ENCODE measurements at places on chromosomes 5 and 9.

- H3K36me3 ChIP-seq, result no peaks in the 10 kb centered on the region
- peaks cover 11% of the 10 kb centered on the region for H3K27me3 ChIP-seq
- no peak for DNase-seq
- H3K4me3 ChIP-seq, result peak within 1 kb of the TSS; percentile 87
Observed at GRCh38 chr5:33936381-33937016, at the start of gene RXFP3. TSS of gene RXFP3 (plus strand) at chr5:33936386. CDS start at chr5:33936741, 355 bp downstream.

DNA sequence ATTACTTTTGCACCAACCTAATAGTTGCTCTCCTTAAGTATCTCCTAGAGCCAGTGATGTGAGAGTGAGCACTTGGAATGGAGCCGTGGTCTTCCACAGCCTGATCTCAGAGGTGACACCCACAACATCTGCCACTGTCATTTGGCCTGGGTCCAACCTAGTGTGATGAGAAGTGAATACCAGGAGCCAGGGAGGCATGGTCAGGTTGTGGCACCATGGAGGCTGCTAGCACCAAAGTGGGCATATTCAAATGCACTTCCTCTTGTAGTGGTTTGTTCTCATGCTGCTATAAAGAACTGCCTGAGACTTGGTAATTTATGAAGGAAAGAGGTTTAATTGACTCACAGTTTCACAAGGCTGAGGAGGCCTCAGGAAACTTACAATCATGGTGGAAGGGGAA, 22.6 kb upstream of the CEP72 start:
- H3K4me3 ChIP-seq, result no peak overlapping the region
- H3K4me1 ChIP-seq, result no peaks in the 10 kb centered on the region
- no peaks in the 10 kb centered on the region for H3K27me3 ChIP-seq
- no peak overlapping the region for H3K27ac ChIP-seq
- DNase-seq, result no peak

DNA sequence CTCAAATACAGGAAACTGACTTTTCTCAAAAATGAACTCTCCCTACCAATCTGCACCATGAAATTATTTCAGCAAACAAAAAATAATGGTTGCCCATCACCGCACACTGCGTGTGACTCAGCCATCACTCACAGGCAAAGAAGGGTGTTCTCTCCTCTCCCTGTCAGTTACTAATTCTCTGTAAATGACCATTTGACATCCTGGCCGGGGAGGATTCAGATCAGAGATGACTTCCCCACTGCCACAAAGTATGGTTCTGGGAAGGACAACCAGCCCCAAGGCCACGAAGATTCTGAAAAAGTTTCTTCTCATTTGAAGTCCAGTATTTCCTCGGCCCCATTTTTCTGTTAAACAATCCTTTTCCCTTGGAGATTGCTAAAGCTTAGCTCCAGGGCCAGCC, 199.4 kb downstream of the AUH start:
- no peak for DNase-seq
- no peaks in the 10 kb centered on the region for H3K4me1 ChIP-seq
- no peaks in the 10 kb centered on the region for H3K27me3 ChIP-seq
- no peaks in the 10 kb centered on the region for H3K36me3 ChIP-seq
- H3K27ac ChIP-seq, result no peak overlapping the region
- no peak overlapping the region for H3K4me3 ChIP-seq

- H3K36me3 ChIP-seq, result peaks cover 9% of the 10 kb centered on the region
- no peak overlapping the region for H3K4me3 ChIP-seq
- no peaks in the 10 kb centered on the region for H3K4me1 ChIP-seq
- H3K27ac ChIP-seq, result no peak overlapping the region
- no peaks in the 10 kb centered on the region for H3K27me3 ChIP-seq
- peak; percentile 91 for DNase-seq
Observed at GRCh38 chr9:93682155-93682968, 106.0 kb downstream of the PHF2 start.

DNA sequence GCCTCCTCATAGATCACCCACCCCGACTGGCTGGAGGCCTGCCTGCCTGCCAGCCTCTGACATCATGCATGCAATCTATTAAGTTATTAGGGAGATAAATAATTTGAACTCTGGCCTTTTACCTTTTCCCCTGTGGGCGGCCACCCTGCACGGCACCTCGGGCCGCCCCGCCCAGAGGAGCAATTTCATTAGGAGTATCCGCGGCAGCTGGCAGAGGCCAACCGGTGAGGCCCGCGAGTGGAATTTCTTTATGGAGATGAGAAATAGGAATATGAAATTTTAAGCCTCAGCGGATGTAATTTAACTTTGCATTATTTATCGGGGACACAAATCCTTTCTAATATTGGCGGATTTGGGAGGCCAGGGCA, 22.5 kb downstream of the LHX3 start:
- H3K36me3 ChIP-seq, result no peaks in the 10 kb centered on the region
- no peaks in the 10 kb centered on the region for H3K27me3 ChIP-seq
- no peak overlapping the region for H3K27ac ChIP-seq
- no peak overlapping the region for H3K4me3 ChIP-seq

DNA sequence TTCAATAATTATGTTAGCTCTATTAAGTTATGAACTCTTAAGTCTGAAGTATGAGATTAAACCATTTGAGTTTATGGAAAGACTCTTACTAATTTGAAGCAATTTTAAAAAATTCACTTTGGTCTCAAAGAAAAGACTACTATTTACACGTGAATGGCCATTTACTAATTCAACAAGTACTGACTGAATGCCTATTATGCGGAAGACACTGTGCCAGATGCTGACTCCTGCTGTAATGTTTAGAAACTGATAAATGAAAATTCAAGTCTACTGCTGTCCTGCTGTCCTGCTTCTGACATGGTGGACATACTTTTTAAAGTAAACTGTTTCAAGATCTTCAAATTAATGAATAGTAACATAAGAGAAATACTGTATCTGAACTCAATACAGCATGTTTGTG, 116.2 kb downstream of the MPDZ start:
- H3K36me3 ChIP-seq, result peaks cover 28% of the 10 kb centered on the region
- no peak for DNase-seq
- no peaks in the 10 kb centered on the region for H3K27me3 ChIP-seq
- peaks cover 7% of the 10 kb centered on the region for H3K4me1 ChIP-seq

DNA sequence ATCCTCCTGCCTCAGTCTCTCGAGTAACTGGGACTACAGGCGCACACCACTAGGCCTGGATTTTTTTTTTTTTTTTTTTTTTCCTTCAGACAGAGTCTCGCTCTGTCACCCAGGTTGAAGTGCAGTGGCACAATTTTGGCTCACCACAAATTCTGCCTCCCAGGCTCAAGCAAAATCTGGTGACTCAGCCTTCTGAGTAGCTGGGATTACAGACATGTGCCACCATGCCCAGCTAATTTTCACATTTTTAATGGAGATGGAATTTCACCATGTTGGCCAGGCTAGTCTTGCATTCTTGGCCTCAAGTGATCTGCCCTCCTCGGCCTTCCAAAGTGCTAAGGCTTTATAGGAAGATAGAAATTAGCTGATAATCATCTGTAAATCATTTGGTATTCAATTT, 43.9 kb downstream of the NSA2 start:
- H3K36me3 ChIP-seq, result peaks cover 56% of the 10 kb centered on the region
- peak overlapping the region; percentile 32 for H3K27ac ChIP-seq
- H3K4me3 ChIP-seq, result no peak overlapping the region
- no peak for DNase-seq

DNA sequence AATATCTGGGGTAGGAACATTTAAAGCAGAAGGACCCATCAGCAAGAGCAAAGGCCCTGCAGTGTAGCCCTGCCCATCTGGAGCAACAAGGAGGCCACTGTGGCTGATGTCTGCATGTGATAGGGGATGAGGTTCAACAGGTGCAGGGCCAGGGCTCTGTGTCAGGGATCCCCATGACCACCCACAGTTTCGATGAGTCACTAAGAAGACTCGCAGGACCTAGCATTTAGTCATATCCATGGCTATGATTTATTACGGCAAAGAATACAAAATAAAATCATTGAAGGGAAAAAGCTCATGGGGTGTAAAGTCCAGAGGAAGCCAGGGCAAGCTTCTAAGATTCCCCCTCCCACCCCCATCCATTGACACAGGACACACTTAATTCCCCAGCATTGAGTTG, 188.6 kb downstream of the ADGRV1 start:
- H3K4me1 ChIP-seq, result peaks cover 4% of the 10 kb centered on the region
- H3K27me3 ChIP-seq, result no peaks in the 10 kb centered on the region
- H3K36me3 ChIP-seq, result peaks cover 34% of the 10 kb centered on the region
- no peak overlapping the region for H3K27ac ChIP-seq
- no peak for DNase-seq

DNA sequence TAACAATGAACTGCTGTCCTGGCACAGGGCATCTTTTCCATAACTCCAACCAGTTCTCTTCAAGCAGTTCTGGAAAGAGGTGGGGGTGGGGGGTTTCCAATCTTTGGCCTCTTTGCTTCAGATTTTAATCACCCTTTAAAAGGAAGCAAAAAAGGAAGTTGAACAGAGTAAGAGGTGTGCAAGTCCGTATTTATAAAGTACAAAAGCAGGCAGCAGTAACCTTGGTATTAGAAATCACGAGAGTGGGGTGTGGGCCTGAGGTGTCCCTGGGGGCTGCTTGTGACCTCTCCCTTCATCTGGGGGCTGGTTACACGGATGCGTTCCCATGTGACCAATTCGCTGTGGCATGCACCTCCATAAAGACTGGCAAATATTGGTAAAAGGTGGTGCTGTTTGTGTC, 70.5 kb downstream of the PTCH1 start:
- H3K4me3 ChIP-seq, result no peak overlapping the region
- no peak for DNase-seq
- no peaks in the 10 kb centered on the region for H3K27me3 ChIP-seq
- H3K27ac ChIP-seq, result no peak overlapping the region

- H3K4me3 ChIP-seq, result no peak overlapping the region
- no peaks in the 10 kb centered on the region for H3K36me3 ChIP-seq
- no peak overlapping the region for H3K27ac ChIP-seq
- DNase-seq, result no peak
- no peaks in the 10 kb centered on the region for H3K4me1 ChIP-seq
Observed at GRCh38 chr5:13955896-13956295, 11.4 kb upstream of the DNAH5 start.

DNA sequence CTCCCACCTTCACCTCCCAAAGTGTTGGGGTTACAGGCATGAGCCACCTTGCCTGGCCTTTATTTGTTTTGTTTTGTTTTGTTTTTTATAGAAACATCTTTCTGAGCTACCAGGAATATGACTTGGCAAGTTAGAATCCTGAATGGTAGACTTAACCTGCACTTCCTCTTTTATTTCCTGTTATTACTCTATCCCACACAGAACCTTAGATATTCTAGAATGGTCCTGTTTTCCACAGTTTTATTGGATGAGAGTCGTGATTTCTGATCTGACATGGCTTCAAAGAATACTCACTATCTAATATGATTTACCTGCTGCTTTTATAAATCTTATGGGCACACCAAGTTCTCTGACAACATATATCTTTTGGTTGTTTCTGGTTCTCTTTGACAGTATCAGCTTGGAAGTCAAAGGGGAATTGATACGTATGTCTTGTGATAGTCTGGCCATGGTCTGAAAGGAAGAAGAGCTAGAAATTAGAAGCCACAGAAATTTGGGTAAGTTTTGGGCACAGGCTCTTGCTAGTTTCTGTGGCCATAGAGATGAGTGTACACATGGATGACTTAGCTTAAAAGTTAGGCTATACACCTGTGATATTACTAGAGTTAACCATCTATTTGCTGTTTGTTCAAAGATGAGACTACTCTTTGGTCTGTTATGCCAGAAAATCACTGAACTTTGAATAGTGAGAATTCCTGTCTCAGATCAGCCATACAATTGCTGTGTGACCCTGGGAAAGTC, 4.7 kb upstream of the PANK3 start:
- DNase-seq, result no peak
- no peak overlapping the region for H3K4me3 ChIP-seq
- H3K27ac ChIP-seq, result no peak overlapping the region
- H3K4me1 ChIP-seq, result peaks cover 4% of the 10 kb centered on the region

DNA sequence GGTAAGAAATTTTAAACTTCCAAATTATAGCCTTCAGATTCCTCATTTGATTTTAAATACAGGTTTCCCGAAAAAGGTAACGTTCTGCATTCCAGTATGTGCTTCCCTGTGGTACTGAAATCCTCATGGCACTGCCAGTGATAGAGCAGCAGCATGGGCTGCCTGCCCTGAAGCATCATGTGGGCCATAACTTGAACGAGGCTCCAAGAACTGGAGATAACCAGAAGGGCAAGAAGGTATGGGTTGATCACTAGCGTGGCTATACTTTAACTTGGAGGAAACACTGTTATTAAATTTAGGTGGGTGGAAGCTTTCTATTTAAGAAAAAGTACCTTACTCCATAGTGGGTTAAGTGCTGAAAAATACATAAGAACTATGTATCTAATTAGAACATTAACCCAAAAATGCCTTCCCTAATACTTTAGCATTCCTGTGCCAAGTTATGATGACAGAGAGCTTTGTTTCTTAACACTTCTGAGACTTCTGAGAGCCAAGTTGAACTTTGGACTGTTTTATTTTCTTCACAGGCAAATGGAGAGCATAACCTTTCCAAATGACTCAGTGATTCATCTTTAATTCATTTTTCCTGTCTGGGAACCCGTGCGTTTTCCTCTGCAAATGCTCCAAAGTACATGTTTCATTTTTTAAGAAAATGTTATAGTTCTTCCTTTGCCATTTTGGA, 191.5 kb upstream of the GNA14 start:
- DNase-seq, result no peak
- no peaks in the 10 kb centered on the region for H3K27me3 ChIP-seq
- H3K4me3 ChIP-seq, result no peak overlapping the region
- H3K4me1 ChIP-seq, result no peaks in the 10 kb centered on the region

DNA sequence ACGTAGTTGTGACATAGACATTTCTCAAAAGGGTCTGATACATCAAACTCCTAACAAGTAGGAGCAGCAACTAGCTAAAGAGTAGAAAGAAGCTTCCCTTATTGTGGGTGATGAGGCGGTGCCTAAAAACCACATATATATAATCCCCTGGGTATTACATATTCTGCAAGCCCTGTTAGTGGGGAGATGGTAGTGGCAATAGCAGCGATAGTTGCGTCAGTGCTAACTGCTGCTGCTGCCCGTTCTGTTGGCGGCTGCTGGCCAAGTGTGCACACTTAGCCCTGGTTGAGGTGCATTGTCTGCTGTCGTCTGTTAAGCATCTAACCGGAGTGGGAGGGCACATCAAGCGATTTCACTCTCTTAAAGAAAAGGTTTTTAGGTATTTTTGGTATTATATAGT, 35.8 kb downstream of the VLDLR start:
- H3K4me3 ChIP-seq, result no peak overlapping the region
- H3K27me3 ChIP-seq, result no peaks in the 10 kb centered on the region
- no peaks in the 10 kb centered on the region for H3K4me1 ChIP-seq
- H3K27ac ChIP-seq, result no peak overlapping the region

DNA sequence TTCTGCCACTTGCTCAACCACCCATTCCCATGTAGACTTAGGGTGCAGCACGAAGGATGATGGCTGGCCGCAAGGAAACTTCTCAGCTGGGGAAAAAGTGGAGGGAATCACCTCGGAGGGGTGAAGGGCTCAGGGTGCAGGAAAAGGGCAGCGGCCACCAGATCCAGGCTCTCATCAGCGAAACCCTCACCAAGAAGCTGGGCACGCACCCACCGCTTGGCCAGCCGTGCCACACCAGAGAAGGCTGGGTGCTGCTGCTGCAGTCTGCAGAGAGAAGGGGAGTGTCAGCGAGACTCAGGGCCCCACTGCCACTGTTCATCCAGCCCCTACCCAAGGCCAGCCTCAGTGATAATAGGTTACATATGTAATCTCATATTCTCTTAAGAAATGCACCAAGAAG, 8.6 kb downstream of the NOL6 start:
- H3K27ac ChIP-seq, result no peak overlapping the region
- H3K4me3 ChIP-seq, result no peak overlapping the region
- H3K36me3 ChIP-seq, result peaks cover 94% of the 10 kb centered on the region
- no peak for DNase-seq
- H3K27me3 ChIP-seq, result no peaks in the 10 kb centered on the region
- no peaks in the 10 kb centered on the region for H3K4me1 ChIP-seq

GRCh38 chr5:54981928-54982327, 3.5 kb downstream of the ESM1 start:
- H3K27ac ChIP-seq, result no peak overlapping the region
- no peak for DNase-seq

All from H9 (cell line).